ENCODE measurements at places on chromosomes 3 and 15. TPM values are rescaled to one million over a fixed set of nuclear protein-coding genes. Genes with fewer than 3 reads are reported as not detected.
A peak's percentile ranks its signal among the peaks of the same experiment; 100 is the strongest.

FBLN2 gene
- polyA plus RNA-seq = 14.8 TPM

GP5 gene
- not detected for polyA plus RNA-seq

GRCh38 chr3:141739731-141740130, 1.6 kb downstream of the RNF7 start:
- DNase-seq = no peak

DNA sequence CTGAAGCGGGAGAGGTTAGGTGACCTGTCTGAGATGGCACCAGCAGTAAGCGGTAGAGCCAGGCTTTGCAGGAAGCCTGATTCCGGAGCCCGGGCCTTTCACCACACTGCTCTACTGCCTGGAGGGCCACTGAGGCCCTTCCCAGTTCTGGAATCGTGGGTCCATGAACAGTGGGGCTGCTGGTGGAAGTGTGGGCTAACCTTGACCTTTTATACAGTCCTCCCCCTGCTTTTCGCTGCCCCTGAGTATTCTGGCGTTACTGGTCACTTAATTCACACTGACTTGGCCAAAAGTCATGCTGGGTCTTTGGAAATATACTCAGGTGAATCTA, 2.6 kb upstream of the ABTB1 start:
- no peak for DNase-seq

ACKR4 gene
- 0.60 TPM for polyA plus RNA-seq

GOLGA8G gene
- not detected for polyA plus RNA-seq

GRCh38 chr3:160136421-160136820, 88.8 kb upstream of the C3orf80 start:
- no peak for DNase-seq

SAMD7 gene
- polyA plus RNA-seq = not detected

GADL1 gene
- not detected for polyA plus RNA-seq

ANKUB1 gene
- polyA plus RNA-seq = not detected

DNA sequence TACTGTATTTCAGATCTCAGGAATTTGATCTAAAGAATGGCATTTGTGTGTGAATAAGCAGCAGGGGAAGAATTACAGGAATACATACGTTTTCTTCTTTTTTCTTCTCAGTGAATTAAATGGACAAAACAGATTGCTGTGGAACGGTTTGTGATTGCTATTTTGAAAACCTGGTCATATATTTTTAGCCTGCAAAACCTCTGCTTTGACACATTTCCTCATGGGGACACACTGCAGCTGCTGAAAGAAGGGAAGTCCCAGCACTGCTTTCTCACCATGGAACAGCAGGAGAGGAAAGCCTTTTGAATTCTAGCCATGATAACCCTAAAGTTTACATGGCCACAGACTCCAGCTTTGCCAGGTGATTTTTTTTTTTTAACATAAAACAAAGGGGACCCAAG, 315.0 kb downstream of the OXSM start:
- no peak for DNase-seq

- DNase-seq = no peak
Measured at GRCh38 chr3:70740872-70741271, 428.4 kb upstream of the MDFIC2 start.

DNA sequence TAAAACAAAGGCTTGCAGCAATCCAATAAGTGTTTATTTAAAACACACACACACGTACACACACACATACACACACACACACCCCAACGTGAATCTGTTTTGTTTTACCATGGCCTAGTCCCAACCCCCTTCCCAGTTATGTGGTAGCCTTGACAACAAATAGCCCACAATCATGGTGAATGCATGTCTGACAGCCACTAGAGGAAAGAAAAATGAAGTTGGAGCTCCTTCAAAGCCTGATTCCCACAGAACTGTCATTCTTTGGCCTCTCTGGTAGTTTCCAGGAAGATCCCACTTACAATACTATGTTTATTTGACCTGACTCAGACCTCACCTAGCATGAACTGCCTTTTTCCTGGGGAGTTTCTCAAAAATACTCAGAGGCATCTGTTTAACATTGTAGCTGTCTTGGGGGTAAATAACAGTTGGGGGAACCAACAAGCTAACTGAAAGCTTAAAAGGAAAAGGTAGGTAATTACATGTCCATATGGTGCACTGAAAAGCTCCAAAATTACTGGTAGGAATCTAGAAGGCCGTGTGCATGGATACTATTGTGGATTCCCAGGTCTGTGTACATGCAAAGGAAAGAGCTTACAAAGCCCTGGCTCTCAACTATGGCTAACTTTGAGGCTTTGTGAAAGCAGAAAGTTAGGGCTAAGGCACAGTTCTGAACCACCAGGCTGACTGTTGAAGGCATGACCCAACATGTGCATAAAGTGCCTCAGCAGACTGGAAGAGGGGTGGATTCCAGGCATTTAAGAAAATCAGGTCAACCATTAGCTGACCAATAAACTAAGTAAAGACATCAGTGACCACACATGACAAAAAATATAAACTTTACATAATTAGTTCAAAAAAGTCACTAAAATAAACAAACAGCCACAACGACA, 65.3 kb downstream of the FAIM start:
- DNase-seq = no peak

GRCh38 chr15:81825136-81825535, 220.7 kb downstream of the MEX3B start:
- DNase-seq = no peak

GRCh38 chr3:101518421-101518871, 5.4 kb upstream of the SENP7 start:
- DNase-seq = no peak

FBXL2 gene
- polyA plus RNA-seq = 1.2 TPM

TXNRD3 gene
- polyA plus RNA-seq = 2.5 TPM

DNA sequence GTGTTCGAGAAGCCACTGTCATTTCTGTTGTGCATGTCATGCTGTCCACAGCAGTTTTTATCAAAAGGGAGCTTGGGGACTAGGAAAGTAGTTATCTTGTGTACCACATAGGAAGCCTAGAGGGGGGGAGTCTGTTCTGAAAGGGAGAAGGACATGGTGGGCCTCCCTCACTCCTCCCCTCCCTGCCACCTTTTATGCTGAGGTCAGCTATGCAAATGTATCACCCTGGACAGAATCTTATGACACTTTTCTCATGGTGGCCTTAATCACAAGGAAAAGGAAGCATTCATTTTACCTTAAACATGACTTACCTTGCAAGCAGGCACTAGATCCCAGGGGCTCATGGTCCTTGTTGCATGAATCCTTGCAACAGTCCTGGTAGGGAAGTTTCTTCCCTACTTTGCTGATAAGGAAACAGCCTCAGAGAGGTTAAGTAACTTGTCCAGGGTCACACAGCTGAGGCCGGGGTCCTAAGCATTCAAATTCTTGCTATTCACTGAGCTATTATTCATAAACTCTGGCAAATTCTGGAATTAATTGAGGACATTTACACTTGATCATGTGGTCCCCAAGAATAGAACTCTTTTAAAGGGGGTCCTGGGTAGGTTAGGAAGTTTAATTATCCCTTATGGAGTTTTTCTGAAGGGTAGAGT, 81.1 kb upstream of the SLC6A1 start:
- DNase-seq = no peak

GRCh38 chr3:123841476-123842238, 42.5 kb downstream of the MYLK start:
- no peak for DNase-seq

DNA sequence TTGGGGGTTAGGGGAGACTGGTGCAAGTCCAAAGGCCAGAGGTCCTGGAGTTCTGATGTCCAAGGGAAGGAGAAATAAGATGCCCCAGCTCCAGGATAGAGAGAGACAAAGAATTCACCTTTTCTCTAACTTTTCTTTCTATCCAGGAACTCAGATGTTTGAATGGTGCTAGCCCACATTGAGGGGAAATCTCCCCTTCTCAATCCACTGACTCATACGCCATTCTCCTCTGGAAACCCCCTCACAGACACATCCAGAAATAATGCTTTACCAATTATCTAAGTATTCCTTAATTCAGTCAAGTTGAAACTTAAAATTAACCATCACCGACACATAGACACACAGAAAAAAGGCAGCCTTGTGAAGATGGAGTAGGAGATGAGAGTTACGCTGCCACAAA, 1085.2 kb downstream of the NSUN3 start:
- no peak for DNase-seq

GRCh38 chr15:100997442-100997841, 78.3 kb downstream of the LRRK1 start:
- DNase-seq = no peak

DNA sequence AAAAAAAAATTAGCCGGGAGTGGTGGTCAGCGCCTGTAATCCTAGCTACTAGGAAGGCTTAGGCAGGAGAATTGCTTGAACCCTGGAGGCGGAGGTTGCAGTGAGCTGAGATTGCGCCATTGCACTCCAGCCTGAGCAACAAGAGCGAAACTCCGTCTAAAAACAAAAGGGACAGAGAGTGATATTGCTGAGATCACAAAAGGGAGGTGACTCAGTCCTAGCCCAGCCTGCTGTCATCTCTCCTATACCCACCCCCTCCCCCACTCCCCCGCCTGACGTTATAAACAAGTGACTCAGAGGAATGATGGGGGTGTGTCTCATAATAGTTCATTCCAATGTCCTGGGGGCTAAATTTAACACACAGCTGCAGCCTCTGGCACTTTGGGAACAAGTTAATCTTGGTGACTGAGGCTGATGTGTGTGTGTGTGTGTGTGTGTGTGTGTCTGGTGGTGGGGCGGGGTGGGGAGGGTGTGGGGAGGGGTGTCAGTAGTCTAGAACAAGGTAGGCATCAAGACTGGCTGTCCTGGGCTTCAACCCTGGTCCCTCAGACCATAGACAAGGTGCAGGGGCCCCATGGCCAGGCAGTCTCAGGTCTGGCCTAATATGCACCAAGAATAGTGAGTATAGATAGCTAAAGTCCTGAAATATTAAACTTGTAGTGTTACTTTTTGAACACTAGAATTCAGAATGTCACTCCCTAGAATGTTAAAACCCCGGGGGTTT, 1.3 kb upstream of the KLHL40 start:
- DNase-seq = peak; percentile 86

- DNase-seq = no peak
Measured at GRCh38 chr3:186257866-186258265, 104.2 kb downstream of the DGKG start.

VILL gene
- 81.7 TPM for polyA plus RNA-seq

DNA sequence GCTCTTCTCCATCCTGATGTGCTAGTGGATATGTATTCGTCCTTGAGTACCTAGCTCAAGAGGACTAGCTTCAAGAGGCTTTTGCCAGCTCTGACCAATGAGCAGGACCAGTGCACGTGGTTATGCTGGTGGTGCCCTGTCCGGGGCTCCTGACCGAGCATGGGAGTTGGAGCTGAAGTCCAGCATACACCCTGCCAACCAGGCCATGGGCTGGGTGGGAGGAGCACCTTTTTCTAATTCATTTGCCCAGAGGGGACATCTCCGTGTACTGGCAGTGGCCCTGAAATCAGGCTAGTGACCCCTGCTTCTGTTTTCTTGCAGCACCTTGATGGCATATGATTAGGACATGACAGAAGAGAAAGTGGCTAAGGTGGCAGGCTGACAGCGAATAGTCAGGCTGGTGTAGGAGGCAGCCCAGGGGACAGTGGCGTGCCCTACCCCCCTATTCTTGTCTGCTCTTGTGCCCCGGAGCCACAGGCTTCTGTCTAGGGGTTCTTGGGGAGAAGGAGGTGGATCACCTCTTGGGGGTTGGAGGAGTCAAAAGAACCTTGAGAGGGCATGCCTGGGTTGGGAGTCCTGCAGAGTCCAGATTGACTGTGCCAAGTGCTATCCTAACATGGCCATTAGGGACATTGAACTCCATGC, 16.5 kb downstream of the PODXL2 start:
- DNase-seq = no peak

GRCh38 chr15:55784286-55784685, 41.3 kb upstream of the PRTG start:
- DNase-seq = no peak

GRCh38 chr3:101851072-101851770, 1.9 kb downstream of the NFKBIZ start:
- no peak for DNase-seq

ATP8B4 gene
- 1.2 TPM for polyA plus RNA-seq

All from sigmoid colon (tissue), 7 donors.